ENCODE measurements at places on chromosomes 7 and 10.
A peak's percentile ranks its signal among the peaks of the same experiment; 100 is the strongest.

GRCh38 chr7:801940-802381 lies 30.3 kb upstream of the SUN1 start:
- no peak for DNase-seq

DNA sequence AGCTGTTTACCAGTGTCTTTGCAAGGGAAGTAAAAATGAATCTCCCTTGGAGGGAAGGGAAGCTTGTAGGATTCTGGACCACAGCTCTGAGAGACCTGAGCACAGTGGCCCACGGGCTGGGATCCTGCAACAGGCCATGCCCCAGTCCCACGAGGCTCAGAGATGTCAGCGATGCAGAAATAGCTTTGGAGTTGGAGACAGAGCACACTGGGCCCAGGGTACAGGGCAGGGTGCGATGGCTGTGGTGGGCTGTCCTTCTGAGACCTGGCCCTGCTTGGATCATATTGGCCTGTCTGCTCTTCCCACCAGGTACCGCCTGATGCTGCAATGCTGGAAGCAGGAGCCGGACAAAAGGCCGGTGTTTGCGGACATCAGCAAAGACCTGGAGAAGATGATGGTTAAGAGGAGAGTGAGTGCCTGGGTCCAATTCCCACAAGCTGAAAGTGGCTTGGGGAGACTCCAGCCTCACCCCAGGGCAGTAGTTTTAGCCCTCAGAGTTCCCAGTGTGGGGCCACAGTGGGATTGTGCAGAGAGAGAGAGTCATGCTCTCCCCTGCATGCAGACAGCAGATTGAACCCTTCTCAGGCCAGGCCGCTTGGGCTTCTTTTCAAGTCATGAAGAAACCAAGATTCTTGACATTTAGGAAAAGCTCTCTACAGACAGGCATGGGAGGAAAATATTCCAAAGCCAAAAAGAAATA lies 13.5 kb upstream of the CSGALNACT2 start:
- DNase-seq, result no peak

DNA sequence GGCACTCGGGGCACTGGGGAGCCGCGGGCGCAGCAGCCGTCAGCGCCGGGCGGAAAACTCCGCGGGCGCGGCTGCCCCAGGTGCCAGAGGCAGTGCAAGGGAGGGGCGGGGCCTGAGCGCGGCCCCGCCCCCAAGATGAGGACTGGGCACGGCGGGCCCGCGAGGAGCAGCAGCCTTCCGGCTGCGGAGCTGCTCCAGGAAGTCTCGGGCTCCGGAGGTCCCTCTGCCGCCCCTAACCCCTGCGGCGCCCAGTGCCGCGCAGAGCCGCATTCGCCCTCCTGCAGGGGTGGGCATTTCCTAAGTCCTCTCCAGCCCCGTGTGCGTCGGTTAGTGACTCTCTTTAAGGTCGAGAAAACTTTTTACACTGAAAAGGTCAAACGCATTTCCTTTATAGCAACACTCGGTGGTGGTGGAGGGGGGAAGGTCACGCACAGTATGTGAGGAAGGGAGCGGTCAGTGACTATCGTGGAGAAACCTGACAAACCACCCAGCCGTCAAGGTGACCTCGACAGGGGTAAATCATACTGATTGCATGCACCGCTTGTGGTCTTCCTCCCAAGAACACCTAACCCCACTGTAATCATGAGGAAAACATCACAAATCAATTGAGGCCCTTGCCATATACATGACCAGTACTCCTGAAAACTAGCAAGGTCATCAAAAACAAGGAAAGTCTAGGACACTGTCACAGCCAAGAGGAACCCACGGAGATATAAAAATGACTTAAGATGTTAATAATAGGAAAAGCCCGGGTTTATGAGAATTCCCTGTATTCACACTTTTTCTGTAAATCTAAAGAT lies at the start of gene ANXA11:
Gene ANXA11 (minus strand): TSS at position 61 of the 800 bp plus-strand sequence. CDS start 32,676 bp downstream, outside the sequence.
- DNase-seq, result peak; percentile 76

GRCh38 chr10:68471063-68471585 lies 649 bp downstream of the DNA2 start:
- DNase-seq, result no peak

- DNase-seq, result no peak
Measured at GRCh38 chr7:356691-357462, 66.9 kb downstream of the FOXL3 start.

GRCh38 chr10:24873281-24873683 lies 79.1 kb downstream of the PRTFDC1 start:
- no peak for DNase-seq

DNA sequence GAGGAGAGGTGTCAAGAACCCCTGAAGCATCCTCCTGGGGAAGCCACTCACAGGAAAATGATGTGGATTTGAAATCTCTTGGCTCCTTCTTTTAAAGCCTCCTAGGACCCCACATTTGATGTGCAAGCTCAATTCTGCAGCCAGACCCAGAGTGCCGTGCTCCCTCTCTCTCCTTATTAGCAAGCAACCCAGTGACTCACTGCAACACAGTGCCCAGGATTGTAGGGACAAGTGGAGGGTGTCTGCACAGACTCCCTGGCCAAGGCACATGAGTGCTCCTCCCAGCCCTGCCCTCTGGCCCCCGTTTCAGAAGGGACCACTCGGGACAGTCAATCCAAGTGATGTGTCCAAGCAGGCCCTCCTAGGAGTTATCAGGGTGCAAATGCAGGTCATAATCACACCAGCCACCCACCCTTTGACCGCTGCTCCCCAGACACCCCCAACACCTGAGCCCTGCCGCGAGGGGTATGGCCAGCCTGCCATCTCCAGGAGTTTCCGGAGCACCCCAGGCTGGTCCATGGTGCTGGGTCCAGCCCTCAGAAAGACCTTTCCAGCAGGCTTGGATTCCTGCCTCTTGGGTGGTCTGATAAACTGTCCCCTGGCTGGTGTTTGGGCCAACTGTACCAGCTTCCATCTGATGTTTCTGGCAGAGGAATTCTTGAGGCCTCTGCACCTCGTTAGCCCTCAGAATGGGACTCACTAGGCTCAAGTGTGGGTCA lies 54.5 kb upstream of the CXCL12 start:
- DNase-seq, result no peak

DNA sequence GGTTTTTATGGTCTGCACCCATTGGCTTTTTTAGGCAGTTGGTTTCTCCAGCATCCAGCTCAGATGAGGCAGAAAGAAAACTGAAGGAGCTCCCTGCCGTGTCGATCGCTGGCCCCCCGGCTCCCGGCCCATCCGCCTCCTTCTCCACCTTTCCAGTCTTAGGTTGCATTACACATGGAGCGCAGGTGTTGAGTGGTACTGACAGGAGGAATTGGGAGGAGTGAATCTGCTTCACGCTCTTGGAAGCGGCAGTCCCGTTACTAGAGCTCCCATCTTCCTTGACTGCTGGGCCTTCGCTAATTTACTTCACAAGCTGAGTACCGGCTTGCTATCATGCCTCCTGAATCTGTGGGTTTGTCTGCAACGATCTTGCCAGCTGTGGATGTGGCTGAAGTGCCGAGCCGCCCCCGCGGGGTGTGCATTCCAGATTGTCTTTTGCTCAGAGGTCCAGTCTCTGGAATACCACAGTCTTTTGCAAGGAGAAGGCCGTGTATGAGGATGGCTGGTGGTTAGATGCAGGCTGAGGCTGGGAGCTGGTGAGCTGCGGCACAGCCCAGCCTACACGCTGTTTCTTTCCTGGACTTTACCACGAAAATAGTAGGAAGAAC lies 17.1 kb downstream of the IQCE start:
- no peak for DNase-seq

GRCh38 chr10:51367694-51368093 lies 293.4 kb downstream of the PRKG1 start:
- DNase-seq, result no peak

DNA sequence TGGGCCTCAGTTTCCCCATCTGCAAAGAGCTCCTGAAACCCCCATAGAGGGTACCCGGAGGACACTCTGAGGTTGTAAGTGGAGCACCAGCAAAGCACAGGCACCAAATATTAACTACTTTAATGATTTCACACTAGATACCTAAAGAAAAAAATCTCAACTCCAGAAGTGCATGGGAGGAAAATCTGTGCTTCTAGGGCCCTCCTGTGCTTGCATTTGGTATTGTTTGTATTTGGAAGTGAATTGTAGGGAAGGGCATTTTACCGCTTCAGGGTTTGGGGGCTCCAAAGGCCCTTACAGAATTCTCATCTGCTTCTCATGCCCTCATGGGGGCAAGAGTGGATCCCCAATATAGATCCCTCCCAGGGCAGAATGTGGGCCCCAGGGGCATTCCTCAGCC lies 22.4 kb upstream of the DRGX start:
- no peak for DNase-seq

GRCh38 chr10:114487815-114488536 lies 83.7 kb upstream of the AFAP1L2 start:
- DNase-seq, result no peak

DNA sequence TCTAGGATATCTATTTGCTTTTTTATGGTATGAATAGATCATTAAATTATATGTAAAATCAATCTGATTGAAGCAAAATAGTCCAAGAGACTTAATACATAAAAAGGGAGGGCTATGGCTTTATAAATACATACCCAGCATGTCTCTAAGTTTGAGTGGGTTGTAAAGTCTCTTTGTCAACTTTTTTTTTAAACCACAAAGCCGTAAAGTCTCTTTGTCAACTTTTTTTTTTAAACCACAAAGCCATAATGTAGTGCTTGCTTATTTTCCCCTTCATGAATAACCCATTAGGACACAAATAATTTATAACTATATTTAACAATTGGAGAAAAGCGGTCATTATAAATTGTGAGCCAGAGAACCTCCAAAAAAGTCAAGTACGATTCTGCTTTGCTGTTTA lies 5.7 kb downstream of the HECTD2 start:
- DNase-seq, result peak; percentile 57

- DNase-seq, result no peak
Measured at GRCh38 chr7:17770710-17771375, 169.5 kb downstream of the SNX13 start.

- DNase-seq, result no peak
Measured at GRCh38 chr7:6271694-6272440, 557 bp downstream of the CYTH3 start.

- no peak for DNase-seq
Measured at GRCh38 chr7:32515890-32516550, 20.7 kb downstream of the AVL9 start.

DNA sequence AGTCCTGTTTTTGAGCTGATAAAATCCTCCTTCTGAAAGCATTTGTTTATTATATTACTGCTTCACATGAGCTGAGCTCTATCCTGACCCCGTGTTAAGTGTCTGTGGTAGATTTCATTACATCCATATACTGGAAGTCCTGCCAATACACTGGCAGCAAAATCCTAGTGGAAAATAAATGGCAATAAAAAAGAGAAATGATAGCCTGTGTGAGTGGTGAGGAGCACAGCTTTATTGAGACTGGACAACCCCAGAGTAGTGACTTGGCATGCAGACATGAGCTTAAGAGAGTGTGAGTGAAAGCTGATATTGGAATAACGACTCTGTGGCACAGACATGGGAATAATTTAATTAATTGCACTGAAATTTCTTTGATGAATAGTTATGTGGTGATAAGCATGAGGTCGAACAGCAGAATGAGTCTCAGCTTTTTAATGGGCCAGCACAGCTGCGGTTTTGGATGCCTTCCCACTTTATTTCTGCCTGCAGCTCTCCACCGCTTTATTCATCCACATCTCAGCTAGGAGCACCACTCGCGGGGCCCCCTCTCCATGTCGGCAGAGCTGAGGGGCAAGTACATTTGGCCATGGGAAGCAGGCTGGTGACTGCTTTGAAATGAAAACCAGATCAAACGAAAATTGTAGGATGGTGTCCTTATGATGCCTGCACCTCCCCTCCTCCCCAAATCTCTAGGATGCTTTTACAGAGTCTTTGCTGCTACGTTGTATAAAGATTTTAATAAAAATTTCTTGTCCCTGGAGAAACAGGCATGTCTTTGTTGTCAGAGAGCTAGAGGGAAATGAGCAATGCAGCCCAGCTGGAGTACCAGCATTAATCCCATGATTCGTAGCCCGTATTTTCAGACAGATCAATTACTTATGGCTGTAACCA lies 494.3 kb downstream of the AUTS2 start:
- DNase-seq, result no peak

DNA sequence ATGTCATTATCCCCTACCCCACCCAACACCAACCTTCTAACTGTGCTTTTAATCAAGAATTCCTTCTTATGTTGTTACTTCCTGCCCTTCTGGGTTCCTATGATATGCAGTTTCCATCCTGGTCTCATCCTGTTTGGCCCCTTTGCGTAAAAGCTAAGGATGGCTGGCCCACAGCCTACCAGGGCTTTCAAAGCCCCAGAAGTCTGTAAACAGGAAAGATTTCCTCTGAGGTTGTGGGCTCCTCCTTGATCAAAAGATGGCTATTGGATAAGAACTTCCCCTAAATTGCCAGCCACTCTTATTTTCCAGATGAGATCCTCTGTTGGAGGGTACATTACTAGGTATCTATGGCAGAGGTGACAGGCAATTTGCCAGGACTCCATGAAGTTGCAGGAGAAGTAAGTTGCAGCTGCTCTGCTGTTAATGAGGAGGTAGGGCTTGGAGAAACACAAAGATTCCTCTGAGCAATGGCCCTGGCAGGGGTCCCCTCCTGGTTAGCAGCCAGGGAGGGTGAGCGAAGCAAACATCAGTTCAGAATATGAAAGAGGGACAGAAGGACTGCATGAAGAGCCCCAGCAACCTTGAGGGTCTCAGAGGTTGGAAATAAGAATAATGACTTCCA lies 32.1 kb downstream of the NRP1 start:
- no peak for DNase-seq

DNA sequence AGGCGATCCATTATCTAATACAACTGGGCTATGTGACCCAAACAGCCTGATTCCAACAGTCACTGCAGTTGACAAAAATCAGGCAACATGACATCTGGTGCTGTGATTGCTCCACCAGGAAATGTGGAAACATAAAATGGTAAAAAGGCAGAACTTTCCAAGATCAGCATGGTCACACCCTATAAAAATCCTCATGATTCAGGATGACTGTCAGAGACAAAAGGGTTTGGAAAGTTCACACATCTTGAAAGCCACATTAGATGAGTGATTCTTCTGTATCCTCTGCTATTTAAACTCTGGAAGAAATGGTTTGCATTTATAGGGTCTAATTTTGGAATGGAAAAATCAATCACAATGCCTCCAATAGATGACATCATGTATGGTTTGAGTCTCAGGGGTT lies 662.6 kb upstream of the IGFBP3 start:
- DNase-seq, result no peak

- DNase-seq, result no peak
Measured at GRCh38 chr10:13707156-13707881, 120.6 kb downstream of the PRPF18 start.

All from Jurkat, Clone E6-1 (cell line).